Aorta (tissue), 5 donors: ENCODE measurements at places on chromosomes 3 and 15. TPM values are rescaled to one million over a fixed set of nuclear protein-coding genes. Genes with fewer than 3 reads are reported as not detected.
A peak's percentile ranks its signal among the peaks of the same experiment; 100 is the strongest.

SPATA12 gene
- total RNA-seq: not detected

TEX55 gene
- total RNA-seq: not detected

DENND6A gene
- total RNA-seq: 38.6 TPM

COMMD4 gene
- 32.8 TPM for total RNA-seq

TEX9 gene
- total RNA-seq: 3.9 TPM

MYO5C gene
- 7.8 TPM for total RNA-seq

SLC22A14 gene
- total RNA-seq: 0.42 TPM

CCR9 gene
- total RNA-seq: not detected

GRCh38 chr15:85172846-85173490, 191.3 kb downstream of the PDE8A start:
- DNase-seq: no peak
- no peak overlapping the region for H3K27ac ChIP-seq
- no peaks in the 10 kb centered on the region for H3K27me3 ChIP-seq
- no peak overlapping the region for H3K4me3 ChIP-seq
- no peaks in the 10 kb centered on the region for H3K36me3 ChIP-seq

DNA sequence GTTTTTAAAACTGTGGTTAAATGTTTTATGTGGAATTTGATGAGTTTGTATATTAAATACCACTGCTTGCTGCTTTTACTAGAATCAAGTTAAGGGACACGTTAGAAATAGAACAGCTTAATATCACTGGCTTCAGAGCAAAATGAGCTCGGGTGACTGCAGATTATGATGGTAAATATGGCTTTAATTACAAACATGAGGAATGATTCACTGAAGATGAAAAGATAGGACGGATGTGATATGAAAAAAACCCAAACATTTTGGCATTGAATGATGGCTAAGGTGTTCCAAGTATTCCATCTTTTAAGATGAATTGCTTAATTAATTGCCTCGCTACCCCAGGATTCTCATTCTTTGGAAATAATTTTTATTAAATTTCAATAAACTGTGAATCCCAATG, 33.7 kb downstream of the SLC24A1 start:
- H3K4me3 ChIP-seq: no peak overlapping the region
- no peaks in the 10 kb centered on the region for H3K27me3 ChIP-seq
- no peak overlapping the region for H3K27ac ChIP-seq

DNA sequence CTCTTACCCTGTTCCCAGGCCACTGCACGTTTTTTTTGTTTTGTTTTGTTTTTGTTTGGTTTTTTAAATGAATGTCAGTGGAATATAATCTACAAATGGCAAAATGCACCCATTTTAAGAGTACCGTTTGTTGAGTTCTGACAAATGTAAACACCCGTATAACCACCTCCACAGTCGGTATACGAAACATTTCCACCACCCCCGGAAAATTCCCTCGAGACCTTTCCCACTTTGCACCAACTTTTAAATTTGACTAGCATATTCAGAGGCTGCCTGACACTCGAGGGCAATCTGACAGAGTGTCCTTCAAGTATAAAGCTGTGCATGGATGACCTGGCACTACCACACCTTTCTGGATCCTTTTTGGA, 613 bp upstream of the ARHGEF3 start:
- H3K4me3 ChIP-seq: no peak overlapping the region
- no peaks in the 10 kb centered on the region for H3K4me1 ChIP-seq
- no peaks in the 10 kb centered on the region for H3K36me3 ChIP-seq
- no peak overlapping the region for H3K27ac ChIP-seq

- no peak overlapping the region for H3K4me3 ChIP-seq
- no peaks in the 10 kb centered on the region for H3K27me3 ChIP-seq
- no peaks in the 10 kb centered on the region for H3K4me1 ChIP-seq
- H3K27ac ChIP-seq: no peak overlapping the region
- no peaks in the 10 kb centered on the region for H3K36me3 ChIP-seq
These were observed 33.8 kb downstream of the DNASE1L3 start for GRCh38 chr3:58176827-58177489.

DNA sequence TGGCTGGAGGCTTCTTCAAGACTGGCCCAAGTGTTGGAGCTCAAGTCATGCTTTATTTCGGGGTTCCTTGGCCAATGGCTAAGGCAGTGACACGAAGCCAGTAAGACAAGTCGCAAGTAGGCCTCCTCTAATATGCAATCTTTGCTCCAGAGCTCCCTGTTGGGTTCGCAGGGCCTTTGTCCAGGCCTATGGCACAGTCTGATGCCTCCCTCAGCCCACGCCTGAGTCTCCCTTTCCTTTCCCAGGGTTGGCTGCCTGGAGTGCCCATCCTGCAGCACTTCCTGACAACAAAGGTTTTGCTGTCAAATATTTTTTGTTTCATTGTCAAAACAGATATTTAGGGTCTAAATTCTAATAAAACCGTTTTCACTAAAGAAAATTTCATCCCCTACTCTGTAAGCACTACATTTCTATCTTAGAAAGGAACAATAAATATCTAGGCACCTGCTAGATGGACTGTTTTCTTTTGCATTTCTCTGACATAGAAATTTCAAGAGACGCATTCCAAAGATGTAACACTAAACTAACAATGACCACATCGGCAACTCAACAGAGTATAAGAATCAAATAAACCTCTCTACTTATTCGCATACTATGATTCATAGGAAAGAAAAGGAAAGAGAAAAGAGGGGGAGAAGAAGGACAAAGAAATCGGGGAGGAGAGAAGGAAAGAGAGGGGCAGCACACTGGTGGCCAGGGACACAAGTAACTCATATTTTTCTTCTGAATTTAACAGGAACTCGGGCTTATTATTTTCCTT, 393.1 kb upstream of the ATP11B start:
- H3K36me3 ChIP-seq: no peaks in the 10 kb centered on the region
- H3K27me3 ChIP-seq: no peaks in the 10 kb centered on the region
- no peak overlapping the region for H3K4me3 ChIP-seq
- no peak overlapping the region for H3K27ac ChIP-seq
- DNase-seq: no peak

DNA sequence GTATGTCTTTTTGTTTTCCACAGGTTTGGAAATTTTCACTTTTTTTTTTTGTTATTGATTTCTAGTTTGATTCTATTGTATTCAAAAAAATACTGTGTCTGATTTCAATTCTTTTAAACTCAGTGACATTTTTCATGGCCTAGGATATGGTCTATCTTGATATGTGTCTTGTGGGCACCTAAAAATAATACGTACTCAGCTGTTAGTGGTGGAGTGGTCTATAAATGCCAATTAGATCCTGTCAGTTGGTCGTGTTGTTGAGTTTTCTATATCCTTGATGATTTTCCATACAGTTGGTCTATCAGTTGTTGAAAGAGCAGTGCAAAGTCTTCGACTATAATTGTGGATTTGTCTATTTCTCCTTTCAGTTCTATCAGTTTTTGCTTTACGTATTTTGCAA, 61.7 kb downstream of the LSM3 start:
- no peaks in the 10 kb centered on the region for H3K27me3 ChIP-seq
- no peaks in the 10 kb centered on the region for H3K36me3 ChIP-seq
- H3K27ac ChIP-seq: no peak overlapping the region
- H3K4me3 ChIP-seq: no peak overlapping the region

DNA sequence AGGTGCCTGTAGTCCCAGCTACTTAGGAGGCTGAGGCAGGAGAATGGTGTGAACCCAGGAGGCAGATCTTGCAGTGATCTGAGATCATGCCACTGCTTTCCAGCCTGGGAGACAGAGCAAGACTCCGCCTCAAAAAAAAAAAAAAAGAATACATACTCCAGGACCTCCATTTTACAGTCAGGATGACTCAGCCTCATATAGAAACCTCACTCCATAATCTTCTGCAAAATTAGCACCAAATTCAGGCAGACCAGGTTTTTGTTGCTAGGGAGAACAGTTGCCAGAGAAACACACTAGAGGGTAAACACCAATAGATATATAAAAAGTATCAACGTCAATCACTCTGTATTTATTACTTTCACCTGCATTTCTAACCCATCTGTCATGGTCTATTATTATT, 28.3 kb upstream of the AP3B2 start:
- no peak overlapping the region for H3K27ac ChIP-seq
- H3K27me3 ChIP-seq: no peaks in the 10 kb centered on the region
- no peaks in the 10 kb centered on the region for H3K36me3 ChIP-seq

GRCh38 chr3:21825684-21826083, 74.7 kb upstream of the ZNF385D start:
- H3K27ac ChIP-seq: no peak overlapping the region
- peak; percentile 25 for DNase-seq
- no peaks in the 10 kb centered on the region for H3K36me3 ChIP-seq

DNA sequence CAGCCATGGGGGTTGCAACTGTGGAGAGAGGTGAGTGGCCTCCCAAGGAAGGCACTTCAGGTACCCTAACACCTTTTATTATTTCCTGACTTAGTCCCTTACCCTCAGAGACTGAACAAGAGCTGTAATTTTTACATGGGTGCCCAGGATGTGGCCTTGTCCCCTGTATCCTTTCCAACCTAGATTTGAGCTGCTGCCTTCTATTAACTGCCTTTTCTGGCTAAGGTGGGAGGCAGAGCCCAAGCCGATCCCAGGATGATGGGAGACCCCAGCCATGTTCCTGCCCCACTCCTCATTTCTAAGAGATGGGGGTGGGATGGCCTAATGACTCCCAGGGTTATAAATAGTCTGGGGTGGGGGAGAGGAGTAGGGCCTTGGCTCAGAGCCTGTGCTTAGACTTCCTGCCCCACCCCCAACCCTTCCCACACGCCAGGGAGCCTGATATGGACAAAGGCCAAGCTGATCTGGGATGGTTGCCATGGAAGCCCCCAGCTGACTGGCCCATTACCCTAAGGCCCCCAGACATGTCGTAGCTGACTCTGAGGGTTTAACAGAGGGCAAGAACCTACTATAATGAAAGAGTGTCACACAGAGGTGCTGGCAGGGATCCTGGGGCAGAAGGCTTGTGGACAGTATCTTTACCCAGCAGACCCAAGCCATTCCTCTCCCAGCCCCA, 1.9 kb downstream of the KLHDC8B start:
- H3K27ac ChIP-seq: no peak overlapping the region
- DNase-seq: no peak
- H3K27me3 ChIP-seq: no peaks in the 10 kb centered on the region
- no peaks in the 10 kb centered on the region for H3K4me1 ChIP-seq
- H3K36me3 ChIP-seq: no peaks in the 10 kb centered on the region

DNA sequence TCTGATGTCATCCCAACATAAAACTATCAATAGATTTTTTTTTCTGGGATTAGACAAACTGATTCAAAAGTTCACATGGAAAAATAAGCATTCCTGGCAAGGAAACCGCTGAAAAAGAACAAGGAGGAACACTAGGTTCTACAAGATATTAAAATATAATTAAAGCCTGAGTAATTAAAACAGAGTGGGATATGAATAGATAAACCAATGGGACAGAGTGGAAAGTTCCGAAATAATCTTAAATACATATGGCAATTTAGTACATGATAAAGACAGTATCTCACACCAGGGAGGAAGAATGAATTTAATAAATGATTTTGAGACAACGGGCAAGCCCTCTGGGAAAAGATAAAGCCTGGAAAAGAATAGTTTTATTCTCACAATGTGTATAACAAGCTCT, 4.7 kb downstream of the GLDN start:
- H3K36me3 ChIP-seq: no peaks in the 10 kb centered on the region
- peaks cover 1% of the 10 kb centered on the region for H3K4me1 ChIP-seq
- no peak overlapping the region for H3K27ac ChIP-seq
- no peaks in the 10 kb centered on the region for H3K27me3 ChIP-seq

GRCh38 chr15:80465626-80466005, 61.4 kb downstream of the ARNT2 start:
- H3K4me1 ChIP-seq: no peaks in the 10 kb centered on the region
- H3K36me3 ChIP-seq: no peaks in the 10 kb centered on the region
- no peak for DNase-seq
- H3K4me3 ChIP-seq: no peak overlapping the region
- H3K27ac ChIP-seq: no peak overlapping the region

DNA sequence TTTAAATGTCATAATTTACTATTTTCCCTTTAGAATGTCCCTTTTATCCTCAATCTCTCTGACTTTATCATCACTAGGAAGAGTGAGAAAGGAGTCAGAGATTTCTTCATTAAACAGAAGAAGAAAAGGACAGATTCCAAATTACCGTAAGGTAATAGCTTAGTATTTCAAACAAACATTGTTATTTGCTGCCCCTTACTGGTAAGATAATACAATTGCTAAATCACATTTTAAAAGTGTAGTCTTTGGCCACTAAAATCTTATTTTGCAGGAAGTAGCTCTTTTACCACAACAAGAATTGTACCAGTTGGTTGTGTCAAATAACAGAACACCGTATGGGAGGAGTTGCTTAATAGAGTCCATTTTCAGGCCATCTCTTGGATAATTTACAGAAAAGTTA, 53.7 kb downstream of the CGGBP1 start:
- no peaks in the 10 kb centered on the region for H3K27me3 ChIP-seq
- H3K4me1 ChIP-seq: no peaks in the 10 kb centered on the region
- H3K4me3 ChIP-seq: no peak overlapping the region

DNA sequence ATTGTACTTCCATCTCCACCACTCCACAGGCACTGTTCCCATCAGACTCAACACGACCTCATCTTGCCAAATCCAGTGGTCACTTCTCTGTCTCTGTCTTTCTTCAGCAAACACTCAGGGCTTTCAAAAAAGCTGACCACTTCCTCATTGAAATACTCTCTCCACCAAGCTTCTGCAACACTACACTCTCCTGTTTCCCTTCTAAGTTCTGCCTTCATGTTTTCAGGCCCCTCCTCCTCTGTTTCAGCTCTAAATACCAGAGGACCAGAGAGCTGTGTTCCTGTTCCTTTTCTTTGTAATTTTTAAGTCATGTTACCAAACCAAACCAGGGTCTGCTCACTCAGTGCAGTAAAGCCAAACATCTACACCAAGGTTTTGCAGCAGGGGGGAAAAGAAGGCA, 33.8 kb upstream of the ACP3 start:
- DNase-seq: no peak
- H3K4me1 ChIP-seq: no peaks in the 10 kb centered on the region
- no peak overlapping the region for H3K4me3 ChIP-seq
- no peaks in the 10 kb centered on the region for H3K27me3 ChIP-seq
- no peaks in the 10 kb centered on the region for H3K36me3 ChIP-seq

GRCh38 chr3:34132069-34132692, 333.8 kb downstream of the PDCD6IP start:
- H3K27me3 ChIP-seq: no peaks in the 10 kb centered on the region
- DNase-seq: no peak
- no peak overlapping the region for H3K4me3 ChIP-seq
- no peaks in the 10 kb centered on the region for H3K4me1 ChIP-seq
- no peaks in the 10 kb centered on the region for H3K36me3 ChIP-seq

DNA sequence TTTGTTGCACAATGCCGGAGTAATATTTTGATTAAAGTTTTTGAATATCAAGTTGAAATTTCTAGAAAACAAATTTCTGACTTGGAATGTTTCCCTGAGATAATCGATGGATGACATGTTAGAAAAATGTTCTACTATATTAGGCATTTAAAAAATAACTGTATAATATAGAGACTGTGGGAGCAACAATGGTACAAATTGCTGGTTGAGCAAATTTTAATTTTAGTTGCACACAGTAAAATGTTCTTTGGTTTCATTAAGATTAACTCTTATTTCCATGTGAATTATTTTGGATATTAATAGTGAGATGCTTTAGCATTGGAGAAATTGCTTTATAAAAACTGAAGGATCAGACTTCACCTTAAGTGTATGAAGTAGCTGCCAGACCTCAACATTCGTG, 9.3 kb downstream of the USP3 start:
- H3K4me3 ChIP-seq: no peak overlapping the region
- no peaks in the 10 kb centered on the region for H3K36me3 ChIP-seq
- no peaks in the 10 kb centered on the region for H3K27me3 ChIP-seq
- H3K4me1 ChIP-seq: peaks cover 6% of the 10 kb centered on the region
- no peak overlapping the region for H3K27ac ChIP-seq
